ENCODE measurements at places on chromosomes 7 and 10.

- peak; percentile 38 for DNase-seq
Measured at GRCh38 chr10:44030132-44030531, 354.8 kb downstream of the CXCL12 start.

DNA sequence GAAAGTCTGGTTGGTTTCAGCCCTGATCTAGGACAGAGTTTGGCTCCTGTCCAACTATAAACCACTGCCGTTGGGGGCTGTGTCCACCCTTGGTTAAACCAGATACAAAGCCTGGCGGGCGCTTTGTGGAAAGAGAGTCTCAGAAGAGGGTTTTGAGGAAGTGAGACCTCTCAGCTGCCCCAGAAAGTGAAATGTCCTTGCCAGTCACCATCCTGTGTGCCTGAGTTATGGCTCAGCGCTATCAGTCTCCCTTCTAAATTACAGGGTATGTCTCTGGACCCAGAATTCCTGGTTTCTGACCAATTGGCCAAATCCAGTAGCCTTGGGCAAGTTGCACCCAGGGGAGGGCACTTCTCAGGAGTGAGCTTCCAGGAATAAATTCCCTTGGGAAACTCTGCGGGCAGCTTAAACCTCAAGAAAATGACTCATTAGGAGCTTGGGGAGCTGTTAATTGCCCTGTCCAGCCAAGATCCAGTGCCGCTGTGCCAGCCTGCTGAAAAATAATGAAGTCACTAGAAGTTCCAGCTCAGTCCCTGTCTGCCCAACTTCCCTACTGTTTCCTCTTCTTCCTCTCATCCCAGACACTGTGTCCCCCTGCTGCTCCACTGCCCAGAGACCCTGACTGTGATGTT is 66.7 kb upstream of the PDZD8 start:
- peak; percentile 19 for DNase-seq

GRCh38 chr10:131692686-131693334 is 208.0 kb upstream of the PPP2R2D start:
- no peak for DNase-seq

GRCh38 chr7:16055263-16055976 is 365.9 kb downstream of the CRPPA start:
- DNase-seq, result no peak

DNA sequence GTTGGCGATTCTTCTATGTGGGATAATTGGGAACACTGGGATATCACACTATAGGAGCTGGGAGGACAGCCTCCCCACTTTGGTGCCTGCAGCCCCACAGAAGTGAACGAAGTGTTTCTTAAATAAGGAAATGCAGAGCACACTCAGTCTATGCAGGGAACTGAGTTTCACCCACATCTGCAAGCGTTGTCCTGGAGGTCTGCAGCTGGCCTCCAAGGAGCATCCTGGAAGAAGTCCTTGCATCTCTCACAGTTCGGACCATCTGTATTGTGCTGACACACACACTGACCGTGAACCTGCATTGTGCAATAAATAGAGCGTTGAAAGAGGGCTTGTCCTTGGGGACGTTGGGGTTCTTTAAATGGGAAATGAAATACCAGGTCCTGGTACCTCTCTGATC is 25.8 kb downstream of the LAMB4 start:
- DNase-seq, result no peak

DNA sequence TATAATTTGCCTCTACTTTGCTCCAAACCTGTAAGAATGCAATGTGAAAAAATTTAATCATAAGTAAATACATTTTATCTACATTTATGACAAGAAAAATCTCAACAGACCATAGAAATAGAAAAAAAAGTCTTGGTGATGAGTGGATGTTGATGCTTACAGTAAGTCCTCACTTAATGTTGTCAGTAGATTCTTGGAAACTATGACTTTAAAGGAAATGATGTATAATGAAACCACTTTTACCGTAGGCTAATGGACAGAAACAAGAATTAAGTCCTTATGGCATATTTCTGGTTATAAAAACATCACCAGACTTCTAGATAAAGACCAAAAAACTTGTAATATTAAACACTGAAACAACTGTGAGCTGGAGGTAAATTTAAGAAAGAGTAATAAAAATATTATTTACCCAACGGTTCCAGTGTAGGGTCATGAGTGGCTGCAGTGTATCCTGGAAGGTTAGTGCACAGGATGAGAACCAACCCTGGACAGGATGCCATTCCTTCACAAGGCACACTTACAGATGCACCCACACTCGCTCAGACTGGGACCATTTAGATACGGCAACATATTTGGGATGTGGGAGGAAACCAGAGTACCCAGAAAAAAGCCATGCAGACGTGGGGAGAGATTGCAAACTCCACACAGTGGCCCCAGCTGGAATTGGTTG is 76.3 kb downstream of the GLCCI1 start:
- no peak for DNase-seq

GRCh38 chr7:76369018-76369417 is 10.2 kb upstream of the YWHAG start:
- DNase-seq, result no peak

DNA sequence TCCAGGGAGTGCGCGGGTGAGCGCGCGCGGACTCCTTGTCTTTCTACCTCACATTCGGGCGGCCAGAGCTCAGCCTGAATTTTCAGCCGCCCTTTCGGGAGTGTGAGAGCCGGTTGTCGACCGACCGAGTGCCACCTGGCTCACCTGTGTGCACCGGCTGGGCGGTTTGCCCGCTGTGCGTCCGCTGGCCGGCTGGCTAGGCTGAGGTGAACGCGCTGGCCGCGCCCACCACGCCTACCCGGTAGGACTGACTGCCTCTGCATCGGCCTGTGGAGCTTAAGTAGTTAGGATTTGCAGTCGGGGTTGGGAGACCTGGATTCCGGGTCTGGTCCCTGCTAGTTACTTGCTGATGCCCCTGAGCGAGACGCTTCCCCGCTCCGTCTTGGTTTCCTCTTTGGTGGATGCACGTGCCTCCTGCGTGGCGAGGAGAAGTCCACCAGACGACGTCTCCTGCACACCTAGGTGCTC is 553 bp downstream of the TSPAN15 start:
- DNase-seq, result no peak

DNA sequence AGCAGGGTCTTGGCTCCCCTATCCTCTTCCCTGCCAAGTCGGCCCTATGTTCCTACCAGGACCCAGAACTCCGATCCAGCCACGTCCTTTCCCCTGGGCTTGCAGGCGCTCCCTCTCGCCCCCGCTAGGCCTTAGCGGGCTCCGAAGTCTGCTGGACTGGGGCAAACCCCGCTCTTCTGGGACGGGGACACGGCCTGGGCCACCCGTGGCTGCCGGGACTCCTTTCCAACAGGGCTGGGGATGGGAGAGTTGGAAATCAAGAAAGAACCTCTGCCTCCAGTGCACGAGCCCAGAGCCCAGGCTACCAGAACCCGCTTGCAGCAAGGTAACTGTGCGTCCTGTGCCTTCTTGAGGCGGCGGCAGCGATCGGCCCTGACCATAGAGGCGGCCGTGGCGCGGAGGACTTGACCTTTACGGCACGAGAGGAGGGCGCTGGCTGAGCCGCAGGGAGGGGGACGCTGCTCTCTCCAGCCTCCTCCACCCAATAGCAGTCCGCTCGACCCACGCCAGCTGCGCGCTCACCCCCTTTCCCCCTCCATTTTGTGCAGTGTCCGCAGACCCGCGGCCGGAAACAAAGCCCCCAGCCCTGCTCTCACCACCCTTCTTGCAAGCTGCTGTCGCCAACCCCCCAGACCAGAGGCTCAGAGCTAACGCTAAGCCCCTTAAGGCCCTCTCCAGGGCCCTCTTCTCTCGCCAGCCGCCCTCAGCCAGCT is 7.0 kb upstream of the HOXA11 start:
- no peak for DNase-seq

DNA sequence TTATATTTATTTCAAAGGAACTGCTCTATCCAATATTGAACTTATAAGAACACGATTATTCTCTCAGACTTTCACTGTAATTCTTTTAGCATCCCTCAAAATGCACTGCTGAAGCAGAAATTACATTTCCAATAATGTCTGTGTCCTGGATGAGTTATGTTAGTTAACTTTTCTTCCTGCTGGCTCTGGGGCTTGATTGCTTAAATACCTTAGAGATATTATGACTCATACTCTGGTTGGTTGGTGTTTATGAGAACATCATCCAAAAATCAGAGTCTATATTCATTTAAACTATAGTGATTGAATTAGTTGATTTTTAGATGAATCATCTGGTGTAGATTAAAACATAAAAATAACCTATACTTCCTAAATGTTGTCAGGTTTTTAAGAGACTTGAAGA is 246.3 kb upstream of the VWC2 start:
- no peak for DNase-seq

- DNase-seq, result no peak
Measured at GRCh38 chr7:139284252-139284896, 53.3 kb downstream of the UBN2 start.

GRCh38 chr7:130063036-130063435 is 7.3 kb upstream of the KLHDC10 start:
- DNase-seq, result peak; percentile 58

DNA sequence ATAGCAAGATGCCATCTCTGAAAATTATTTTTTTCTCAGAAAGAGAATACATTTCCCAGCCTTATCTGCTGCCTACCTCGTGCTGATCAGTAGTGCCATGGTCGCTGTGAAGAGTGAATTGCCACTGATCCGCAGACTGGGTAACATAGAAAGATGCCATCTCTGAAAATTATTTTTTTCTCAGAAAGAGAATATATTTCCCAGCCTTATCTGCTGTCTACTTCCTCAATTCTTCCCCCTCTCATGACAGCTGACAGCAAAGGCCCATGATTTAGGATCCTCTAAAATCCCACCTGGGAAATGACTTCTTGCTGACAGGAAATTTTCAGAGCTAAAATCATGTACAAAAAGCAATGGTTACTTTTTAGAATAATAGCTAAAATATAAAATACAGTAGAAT is 92.5 kb upstream of the AHR start:
- no peak for DNase-seq

GRCh38 chr10:87761892-87762291 is 56.1 kb downstream of the ATAD1 start:
- DNase-seq, result peak; percentile 42

GRCh38 chr10:125543796-125544195 is 139.2 kb downstream of the TEX36 start:
- no peak for DNase-seq

DNA sequence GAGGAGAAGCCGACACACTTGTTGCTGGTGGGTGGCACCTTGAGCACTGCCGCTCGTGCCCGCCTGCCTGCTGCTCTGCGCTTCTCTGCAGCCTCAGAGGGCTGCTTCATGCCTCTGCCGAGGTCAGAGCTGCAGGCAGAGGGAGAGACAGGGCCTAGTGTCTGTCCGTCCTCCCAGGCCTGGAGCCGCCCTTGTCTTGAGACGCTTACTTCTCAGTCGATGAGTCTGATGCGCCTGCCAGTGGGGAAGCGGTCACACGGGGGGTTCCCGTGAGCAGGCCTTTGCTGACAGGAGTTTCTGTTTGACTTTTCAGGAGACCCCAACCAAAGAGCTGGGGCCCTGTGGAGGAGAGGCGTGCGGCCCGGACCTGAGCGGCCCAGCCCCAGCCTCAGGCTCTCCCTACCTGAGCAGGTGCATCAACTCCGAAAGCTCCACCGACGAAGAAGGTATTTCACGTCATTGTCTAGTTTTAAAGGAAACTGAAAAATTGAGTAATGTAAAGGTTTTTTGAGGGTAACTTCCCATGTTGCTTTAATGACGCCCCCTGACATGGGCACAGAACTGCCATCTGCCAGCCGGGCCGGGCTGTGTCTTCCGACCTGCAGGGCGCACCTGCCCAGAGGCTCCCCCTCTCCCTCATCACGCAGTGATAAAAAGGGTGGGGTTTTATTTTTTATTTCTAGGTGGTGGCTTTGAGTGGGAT is 7.8 kb upstream of the BHLHA15 start:
- no peak for DNase-seq

DNA sequence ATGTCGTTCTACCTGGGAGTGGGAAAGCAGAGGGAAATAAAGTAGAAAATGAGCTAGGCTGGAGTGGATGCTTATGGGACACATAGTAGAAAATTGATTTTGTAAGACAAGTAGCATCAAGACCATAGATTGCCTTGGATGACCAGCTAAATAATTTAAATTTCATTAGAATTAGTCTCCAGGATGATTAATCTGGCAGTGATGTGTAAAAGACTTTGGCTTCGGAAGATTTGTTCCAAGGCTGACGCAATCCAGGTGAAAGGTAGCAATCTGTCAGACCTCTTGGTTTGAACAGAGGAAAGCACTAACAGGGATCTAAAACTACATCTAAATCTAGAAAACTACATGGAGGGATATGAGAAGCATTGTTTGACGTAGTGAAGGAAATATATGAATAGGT is 236.5 kb downstream of the ARL4A start:
- no peak for DNase-seq

GRCh38 chr10:102119417-102120141 is 589 bp downstream of the LDB1 start:
- peak; percentile 72 for DNase-seq

GRCh38 chr7:144565586-144565985 is 162.1 kb upstream of the NOBOX start:
- DNase-seq, result no peak

- no peak for DNase-seq
Measured at GRCh38 chr7:28705350-28705749, 252.8 kb downstream of the TRIL start.

DNA sequence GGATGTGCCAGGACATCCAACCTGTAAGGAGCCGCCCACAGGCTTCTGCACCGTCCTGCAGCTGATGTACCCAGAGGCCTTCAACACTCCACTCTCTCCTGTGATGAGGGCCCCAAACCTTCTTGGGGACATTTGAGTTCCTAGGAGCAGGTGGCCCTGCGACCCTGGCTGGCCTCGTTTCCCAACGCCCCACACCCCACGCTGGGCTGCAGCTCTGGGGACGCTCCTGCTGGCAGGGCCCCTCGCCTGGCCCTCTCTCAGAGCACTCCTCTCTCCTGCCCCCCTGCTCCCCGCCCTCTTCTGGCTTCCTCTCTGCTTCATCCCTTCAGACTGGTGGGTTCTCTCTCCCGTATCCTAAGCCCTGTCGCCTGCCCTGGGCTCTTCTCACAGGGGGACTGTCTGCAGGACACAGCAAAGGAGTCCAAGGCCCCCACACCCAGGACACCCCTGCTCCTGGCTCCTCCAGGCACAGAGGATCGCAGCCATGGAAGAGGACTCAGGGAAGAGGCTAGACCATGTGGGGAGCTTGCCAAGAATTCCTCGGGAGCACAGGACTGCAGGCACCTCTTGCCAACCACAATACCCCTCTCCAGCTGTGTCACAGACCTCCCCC is 541.4 kb downstream of the TCERG1L start:
- DNase-seq, result no peak

- DNase-seq, result peak; percentile 42
Measured at GRCh38 chr10:103184615-103185014, 8.5 kb downstream of the NT5C2 start.

All from Kasumi-1 (cell line).